ENCODE measurements at places on chromosomes 7 and 10.

DNA sequence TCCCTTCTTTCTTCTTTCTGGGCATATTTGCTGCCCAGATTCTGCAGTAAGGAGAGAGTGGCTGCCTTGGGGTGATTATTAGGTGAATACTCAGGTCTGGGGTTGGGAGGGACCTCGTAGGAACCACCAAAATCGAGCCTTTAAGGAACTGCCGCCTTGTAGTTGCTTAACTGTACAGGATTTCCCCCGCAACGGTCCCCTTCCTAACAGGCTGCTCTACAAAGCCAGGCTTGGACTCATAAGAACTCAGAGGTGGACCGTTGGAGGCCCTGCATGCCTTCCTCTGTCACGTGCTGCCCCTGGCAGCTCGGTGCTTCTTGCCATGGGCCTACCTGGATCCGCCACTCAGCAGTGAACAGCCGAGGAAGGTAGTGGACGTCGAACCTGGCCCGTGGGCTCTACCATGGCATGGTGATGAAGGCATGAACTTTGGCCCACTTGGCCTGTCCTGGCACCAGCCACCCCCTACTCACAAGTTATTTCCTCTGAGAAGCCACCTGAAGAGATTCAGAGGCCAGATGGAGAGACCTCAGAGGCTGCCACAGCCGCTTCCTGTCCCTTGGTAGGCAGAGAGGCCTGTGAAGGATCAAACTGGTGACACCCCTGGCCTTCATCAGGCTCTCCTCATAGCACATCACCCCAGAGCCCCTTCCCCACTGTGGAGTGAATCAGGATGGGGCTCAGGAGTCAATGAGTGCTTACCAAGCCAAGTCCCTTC lies 54.6 kb downstream of the NOD1 start:
- no peak for DNase-seq

- DNase-seq, result no peak
These were observed 28.0 kb upstream of the VSIR start for GRCh38 chr10:71801361-71801760.

DNA sequence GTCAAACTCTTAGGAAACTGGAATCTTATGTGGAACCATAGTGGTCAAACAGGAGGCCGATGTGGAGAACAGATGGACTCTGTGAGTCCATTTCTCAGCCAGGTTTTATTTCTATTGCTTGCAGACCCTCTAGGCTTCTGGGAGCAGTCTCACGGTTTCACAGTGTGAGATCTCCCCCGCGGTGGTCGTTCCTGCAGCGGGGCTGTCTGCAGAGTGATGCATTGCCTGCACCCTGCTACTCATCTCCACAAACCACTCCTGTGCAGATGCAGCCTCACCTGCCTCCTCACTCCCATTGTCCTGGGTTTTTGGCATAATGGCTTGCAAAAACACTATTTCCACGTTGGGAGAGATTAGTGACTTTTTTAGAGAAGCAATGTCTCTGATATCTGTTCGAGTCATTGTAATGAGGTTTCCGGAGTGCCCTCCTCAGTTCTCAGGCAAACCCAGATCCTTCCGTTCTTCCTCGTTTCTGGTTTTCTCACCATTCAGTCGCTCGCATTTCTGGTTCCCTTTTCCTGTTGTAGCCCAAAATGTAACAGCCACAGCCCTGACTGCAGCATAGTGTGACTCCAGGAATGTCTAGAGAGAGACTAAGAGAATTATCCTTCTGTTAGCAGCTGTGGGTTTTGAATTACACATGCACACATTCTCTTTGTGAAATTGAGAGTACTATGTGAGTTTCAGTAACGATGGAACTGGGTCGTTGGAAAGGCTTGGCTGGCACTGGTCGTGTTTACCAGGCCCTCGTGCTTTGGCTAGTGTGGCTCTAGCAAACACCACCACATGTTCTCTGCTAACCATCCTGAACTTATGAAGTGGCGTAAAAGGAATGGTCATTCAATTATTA lies 30.2 kb downstream of the ACADSB start:
- no peak for DNase-seq

DNA sequence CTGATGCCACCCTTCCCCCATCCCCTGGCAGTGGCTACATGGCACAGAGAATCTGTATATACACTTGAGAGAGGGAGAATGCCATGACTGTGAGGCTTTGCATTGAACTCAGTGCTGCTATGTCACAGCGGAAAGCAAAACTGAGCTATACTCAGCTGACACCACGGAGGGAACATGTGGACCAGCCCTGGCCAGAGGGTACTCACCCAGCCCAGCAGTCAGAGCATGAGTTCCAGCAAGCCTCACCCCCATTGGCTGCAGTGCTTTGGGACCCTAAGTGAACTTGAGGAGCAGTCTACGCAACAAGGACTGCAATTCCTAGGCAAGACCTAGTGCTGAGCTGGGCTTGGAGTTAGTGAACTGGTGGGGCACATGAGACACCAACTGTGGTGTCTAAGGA lies 10.3 kb upstream of the AOC1 start:
- DNase-seq, result no peak

DNA sequence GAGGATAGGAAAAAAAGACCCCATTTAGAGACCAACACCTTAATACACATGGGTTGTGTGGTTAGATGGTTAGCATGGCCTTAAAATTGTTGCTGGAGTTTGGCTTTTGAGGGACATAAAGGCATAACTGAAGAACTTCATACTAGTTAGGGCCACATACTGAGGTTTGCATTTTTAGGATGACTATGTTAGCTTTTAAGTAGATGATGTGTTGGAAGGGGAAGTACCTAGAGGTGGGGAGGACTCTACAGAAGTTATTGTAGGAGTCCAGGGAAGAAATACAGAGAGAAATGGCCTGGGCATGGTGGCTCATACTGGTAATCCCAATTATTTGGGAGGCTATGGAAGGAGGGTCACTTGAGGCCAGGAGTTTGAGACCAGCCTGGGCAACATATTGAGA lies 40.5 kb downstream of the ENTPD1 start:
- no peak for DNase-seq

GRCh38 chr10:64760371-64760770 lies 1239.2 kb downstream of the REEP3 start:
- no peak for DNase-seq

Measured in lower lobe of right lung (tissue), 2 donors.